ENCODE measurements at places on chromosomes 11 and 22.

GRCh38 chr11:44002191-44003093 lies 45.3 kb upstream of the ACCSL start:
- DNase-seq: no peak

- DNase-seq: peak; percentile 22
Measured at GRCh38 chr11:118841469-118842242, 42.0 kb upstream of the CXCR5 start.

GRCh38 chr11:70066136-70066520 lies 12.0 kb upstream of the ANO1 start:
- no peak for DNase-seq

GRCh38 chr11:31641477-31642062 lies 132.0 kb downstream of the ELP4 start:
- no peak for DNase-seq

DNA sequence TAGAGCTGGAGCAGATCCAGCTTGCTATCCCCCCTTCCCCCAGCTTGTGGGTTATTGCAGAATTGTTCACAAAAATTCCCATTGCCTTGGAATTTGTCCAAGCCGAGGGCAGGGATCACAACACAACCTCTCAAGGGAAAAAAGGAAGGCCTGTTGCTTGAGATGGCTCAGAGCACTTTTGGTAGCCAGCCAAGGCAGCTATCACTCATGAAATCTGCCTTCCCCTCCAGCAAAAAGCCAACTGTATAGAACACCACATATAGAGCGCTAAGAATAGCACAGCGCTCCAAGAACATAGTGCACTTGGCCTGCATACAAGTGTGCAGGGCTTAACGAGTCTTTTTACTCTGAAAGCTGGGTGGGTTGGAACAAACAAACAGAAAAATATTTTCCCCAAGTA lies 46.2 kb downstream of the FAM83F start:
- no peak for DNase-seq

DNA sequence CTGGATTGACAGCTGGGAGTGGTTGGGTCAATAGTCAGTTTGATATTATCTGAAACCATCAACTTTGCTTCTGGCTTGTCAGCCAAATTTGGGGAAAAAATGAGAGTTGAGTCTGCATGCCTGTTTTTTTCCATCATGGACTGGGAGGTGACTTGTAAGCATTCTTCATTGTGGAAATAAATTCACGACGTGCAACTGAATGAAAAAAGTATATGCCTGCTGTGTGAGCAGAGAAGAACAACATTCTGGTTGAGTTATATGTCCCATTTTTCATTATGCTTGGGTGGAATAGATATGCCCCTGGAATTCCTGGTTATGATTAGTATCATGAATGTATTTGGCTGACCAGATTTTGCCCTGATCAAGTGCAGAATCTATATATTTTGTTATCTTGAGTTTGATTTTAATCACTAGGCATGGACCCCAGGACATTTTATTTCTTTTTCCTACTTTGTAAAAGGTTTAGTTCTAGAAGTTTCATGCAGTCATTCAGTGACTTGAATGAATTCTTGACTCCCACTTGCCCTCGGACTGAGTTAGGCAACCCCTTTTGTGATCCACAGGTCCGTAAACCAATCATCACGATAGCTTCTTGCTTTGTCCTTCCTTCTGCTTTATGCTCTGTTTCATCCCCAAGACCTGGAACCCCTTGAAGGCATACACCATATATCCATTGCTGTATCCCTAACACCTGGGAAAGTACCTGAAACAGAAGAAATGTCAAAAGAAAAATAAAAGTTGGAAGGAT lies 205.8 kb downstream of the NAV2 start:
- DNase-seq: no peak

DNA sequence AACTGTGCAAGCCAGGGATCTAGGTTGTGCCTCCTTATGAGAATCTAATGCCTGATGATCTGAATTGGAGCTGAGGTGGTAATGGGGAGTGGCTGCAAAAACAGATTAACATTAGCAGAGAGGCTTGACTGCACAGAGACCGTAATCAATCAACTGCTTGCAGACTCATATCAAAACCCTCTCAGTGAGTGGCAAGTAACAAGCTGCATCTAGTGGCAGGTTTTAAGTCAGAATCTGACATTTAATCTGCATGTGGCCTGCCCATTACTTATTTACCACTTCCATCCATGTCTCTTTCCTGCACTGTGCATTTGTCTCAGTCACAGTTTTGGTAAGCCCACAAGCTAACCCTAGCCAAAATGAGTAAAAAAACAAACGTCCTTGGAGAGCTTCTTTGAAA lies 11.2 kb downstream of the C11orf58 start:
- no peak for DNase-seq

- no peak for DNase-seq
Measured at GRCh38 chr11:65866509-65867283, 5.9 kb downstream of the EFEMP2 start.

GRCh38 chr22:18121954-18122554 lies 11.4 kb downstream of the TUBA8 start:
- no peak for DNase-seq

DNA sequence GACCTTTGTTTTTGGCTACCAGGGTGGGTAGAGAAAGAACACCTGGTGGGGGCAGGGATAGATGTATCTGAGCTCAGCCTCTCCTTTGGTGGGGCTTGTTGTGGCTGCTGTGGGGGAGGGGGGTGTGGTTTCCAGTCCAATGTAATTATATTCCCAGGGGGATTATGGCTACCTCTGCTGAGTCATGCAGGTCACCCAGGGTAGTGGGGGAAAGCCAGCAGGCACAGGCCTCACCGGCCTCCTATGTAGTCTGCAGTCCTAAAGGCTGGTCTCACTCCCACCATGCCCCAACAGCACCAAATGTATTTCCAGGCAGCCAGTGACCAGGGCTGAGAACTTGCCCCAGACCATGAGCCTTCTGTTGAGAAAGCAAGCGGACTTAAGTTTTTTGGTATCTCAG lies 119.6 kb downstream of the DYNC2H1 start:
- no peak for DNase-seq

DNA sequence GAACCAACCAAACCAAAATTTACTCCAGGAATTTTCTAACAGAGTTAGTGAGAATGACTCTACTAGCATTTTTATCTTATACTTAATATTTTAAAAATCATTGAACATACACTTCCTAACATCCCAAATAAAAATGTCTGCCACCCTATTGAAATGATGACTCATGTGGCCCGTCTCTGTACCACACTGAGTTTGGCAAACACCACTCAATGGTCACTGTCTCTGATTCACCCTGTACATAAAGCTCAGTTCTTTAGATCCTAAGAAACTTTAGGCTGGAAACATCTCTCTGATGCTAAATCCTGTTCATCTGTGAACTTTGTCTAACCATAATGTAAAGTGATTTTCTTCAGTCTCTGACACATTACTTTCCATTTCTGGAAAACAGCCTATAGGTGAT lies 182.0 kb downstream of the CWF19L2 start:
- no peak for DNase-seq

- DNase-seq: no peak
Measured at GRCh38 chr11:5339771-5340322, 3.5 kb downstream of the OR51B5 start.

DNA sequence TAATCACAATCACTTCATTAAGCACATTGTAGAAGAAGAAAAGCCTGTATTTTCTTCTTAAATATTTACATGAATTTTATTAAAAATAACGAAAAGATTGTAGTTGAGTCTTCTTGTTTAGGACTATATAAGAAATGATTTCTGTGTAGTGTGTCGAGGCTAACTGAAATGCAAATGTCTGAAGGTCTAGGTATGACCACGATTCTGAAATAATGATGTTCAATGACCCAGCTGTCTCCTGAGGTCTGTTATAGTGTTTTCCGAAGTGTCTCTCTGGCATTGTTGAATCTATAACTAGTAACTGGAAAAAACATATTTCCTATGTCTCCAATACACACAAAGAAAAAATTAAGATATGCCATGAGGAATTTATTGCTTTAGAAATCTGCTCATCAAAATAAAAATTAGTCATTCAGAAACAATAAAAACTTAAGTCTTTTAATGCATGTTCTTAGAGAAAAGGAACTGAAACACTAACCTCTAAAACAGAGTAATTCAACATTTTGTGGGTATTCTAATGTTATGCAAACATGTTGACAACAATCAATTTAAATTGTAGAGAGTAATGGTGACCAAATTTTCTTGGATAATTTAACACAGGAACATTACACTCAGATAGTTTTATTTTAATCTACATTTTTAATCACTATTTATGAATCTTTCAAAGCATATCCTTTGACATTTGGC lies 55.0 kb downstream of the CASP12 start:
- no peak for DNase-seq

- DNase-seq: no peak
Measured at GRCh38 chr11:59259867-59260475, 47.2 kb upstream of the MPEG1 start.

DNA sequence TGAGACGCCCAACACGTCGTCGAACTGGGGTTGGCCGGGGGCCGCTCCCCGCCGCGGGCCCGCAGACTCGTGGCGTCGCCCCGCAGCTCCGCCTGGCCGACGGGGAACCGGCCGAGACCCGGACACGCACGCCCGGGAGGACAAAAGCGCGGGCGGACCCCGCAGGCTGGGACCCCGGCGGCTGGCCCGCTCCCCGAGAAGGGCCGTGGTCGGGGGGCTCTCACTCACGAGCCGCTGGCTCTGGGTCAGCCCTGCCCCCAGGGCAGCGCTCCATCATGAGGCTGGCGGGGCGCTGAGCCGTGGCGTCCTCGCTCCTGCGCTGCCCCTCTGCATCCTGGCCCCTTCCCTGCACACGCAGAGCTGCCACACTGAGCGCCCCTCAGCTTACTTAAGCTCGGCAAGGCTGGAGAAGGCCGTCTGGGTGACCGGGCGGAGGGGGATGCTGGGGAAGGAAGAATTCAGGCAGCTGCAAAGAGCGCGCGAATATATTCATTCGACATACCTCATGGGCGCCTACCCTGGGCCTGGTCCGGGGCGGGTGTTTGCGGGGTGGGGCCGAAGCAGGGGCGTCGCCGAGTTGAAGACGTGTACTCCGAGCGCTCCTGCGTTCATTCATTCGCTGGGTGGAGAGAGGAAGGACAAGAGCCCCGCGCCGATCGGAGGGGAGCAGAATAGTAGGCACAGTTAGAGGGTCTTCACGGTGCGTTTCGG lies 579 bp upstream of the CYB5R2 start:
- no peak for DNase-seq

- DNase-seq: peak; percentile 44
Measured at GRCh38 chr22:43152357-43153071, 1.2 kb downstream of the TSPO start.

GRCh38 chr11:32416301-32416700 lies 19.0 kb downstream of the WT1 start:
- DNase-seq: no peak

- DNase-seq: no peak
Measured at GRCh38 chr11:110614031-110614430, 98.2 kb downstream of the ARHGAP20 start.

GRCh38 chr11:65440831-65441499 lies 18.4 kb downstream of the NEAT1 start:
- DNase-seq: no peak

GRCh38 chr11:46639197-46639839 lies 22.0 kb downstream of the ATG13 start:
- DNase-seq: no peak

GRCh38 chr11:64246871-64247728 lies at the start of gene PPP1R14B:
Gene PPP1R14B (minus strand): TSS chr11:64246943. CDS start chr11:64246673, 270 bp downstream.
- DNase-seq: peak; percentile 80

- no peak for DNase-seq
Measured at GRCh38 chr11:110196241-110196754, 100.1 kb downstream of the RDX start.

- no peak for DNase-seq
Measured at GRCh38 chr11:35088676-35089075, 50.3 kb upstream of the CD44 start.

DNA sequence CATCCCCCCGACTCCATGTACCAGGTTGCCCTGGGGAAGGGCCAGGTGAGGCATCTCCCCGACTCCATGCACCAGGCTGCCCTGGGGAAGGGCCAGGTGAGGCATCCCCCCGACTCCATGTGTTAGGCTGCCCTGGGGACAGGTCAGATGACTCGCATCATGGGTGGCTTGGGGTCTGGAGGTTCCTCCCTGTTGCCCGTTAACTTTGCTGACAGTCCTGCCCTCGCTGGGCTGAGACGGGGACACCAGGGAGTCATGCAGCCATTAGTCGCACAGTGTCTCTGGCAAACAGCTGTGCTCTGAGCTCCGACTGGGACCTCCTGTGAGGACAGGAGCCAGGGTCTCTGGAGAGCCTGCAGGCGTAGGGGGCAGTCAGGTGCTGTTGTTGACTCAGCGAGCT lies 336.1 kb downstream of the TBC1D22A start:
- no peak for DNase-seq

GRCh38 chr11:8375932-8376331 lies 112.3 kb upstream of the LMO1 start:
- no peak for DNase-seq

- no peak for DNase-seq
Measured at GRCh38 chr22:41991111-41991510, 7.5 kb upstream of the WBP2NL start.

GRCh38 chr11:75518204-75518549 lies 7.6 kb downstream of the GDPD5 start:
- no peak for DNase-seq

DNA sequence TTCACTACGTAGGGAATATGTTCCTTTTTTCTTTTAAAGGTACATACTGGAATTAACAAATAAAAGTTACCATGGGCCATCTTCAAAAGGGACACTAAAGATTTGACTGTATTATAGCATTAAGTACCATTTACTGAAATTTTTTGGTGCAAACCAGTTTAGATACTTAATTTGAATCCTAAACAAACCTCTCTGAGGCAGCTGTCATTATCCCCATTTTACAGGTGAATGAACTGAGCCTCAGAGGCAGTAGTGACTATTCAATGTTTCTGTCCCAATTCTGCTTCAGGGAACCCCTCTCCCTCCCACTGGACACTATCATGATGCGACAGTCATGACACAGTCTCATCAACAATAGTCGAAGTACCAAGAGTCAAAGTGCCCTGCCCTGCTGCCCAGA lies 76.2 kb upstream of the PHF21A start:
- DNase-seq: no peak

- DNase-seq: no peak
Measured at GRCh38 chr11:44607987-44608386, 42.5 kb downstream of the CD82 start.

- DNase-seq: no peak
Measured at GRCh38 chr11:46555267-46556054, 38.4 kb downstream of the AMBRA1 start.

DNA sequence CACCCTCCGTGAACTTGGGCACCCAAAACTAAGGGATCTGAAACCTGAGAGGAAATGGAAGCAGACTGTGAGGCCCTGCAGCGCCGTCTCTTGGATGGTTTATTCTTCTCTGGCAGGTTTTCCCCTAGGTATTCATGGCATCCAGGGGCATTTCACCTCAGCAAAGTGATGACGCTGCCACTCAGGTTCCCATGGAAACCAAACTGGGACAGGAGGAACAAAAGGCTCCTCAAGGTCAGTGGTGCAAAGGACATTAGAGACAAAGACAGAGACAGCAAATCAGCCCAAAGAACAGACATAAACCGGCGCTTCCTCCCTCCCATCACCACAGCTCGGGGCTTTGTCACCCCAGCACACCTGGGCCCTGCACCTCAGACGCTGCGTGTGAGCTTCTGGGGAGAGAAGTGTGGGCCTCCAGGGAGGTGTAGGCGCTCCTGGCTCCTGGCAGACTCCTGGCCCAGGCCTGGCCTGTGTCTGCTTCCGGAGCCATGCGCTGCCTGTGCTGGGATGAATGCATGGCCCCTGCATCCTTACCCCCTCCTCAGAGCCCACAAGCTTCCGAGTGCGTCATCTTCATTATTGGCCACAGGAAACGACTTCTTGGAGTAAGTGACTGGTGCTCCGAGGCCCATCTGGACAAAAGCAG lies 5.9 kb downstream of the TP53AIP1 start:
- no peak for DNase-seq

GRCh38 chr11:130608287-130608686 lies 159.8 kb downstream of the ADAMTS15 start:
- DNase-seq: no peak

All from stimulated activated CD4-positive, alpha-beta T cell treated with anti-CD3 and anti-CD28 coated beads, Interleukin-2, amount 100 ng/mL, for 48 hours (primary cell).